ENCODE measurements at places on chromosomes 3 and 15.

GRCh38 chr3:56001991-56002390 lies 466.3 kb downstream of the ERC2 start:
- DNase-seq = no peak

DNA sequence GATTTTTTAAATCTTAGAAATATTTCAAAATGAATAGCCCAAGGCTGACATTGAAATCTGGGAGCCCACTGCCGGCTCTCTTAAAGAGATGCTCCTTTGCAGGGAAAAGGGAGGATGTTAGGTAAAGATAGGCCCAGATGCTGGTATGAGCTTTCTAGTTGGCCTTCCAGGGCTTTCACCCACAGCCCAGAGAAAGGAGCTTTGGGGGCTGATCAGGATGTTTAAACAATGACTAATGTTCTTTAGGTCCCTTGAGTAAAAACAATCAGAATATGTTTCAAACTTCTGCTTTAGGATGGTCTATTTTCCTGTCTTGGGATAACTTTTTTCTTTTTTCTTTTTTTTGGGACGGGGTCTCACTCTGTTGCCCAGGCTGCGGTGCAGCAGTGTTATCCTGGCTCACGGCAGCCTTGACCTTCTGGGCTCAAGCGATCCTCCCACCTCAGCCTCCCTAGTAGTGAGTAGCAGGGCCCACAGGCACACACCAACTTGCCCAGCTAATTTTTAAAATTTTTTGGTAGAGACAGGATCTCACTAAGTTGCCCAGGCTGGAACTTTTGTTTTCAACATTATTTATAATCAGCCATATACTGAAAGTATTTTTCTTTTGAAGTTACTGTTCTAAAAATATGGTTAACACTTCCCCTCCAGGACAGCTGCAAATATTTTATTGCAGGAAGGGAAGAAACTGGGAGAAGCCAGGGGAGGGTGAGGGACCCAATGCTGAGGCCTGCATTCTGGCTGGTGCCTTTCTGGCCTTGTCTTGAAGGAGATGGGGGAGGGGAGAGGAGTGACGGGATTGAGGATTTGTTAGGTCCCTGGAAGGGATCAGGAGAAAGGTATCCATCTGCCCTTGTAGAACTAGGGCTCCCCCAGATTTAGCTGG lies 70.1 kb downstream of the TRAK1 start:
- no peak for DNase-seq

GRCh38 chr3:122299215-122299614 lies 25.8 kb upstream of the CSTA start:
- DNase-seq = no peak

DNA sequence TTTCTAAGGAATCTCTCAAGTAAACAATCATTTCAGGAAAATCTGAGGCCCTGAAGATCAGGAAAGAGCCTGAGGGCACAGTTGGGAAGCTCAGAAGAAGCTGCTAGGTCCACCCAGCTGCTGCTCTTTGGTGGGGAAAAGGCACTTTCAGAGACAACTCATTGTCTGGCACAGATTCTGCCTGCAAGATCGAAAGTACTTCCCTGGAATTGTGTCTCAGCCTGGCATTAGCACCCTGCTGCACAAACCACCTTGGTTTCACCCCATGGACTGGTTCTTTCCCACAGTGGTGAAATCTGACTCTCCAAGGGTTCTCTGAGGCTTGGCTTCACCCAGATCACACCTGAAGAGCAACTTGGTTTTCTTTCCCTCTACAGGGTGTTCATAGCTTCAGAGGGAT lies 18.7 kb downstream of the THRB start:
- no peak for DNase-seq

GRCh38 chr3:144010371-144010770 lies 38.7 kb downstream of the DIPK2A start:
- no peak for DNase-seq

GRCh38 chr15:34773013-34773412 lies 18.2 kb upstream of the GJD2 start:
- no peak for DNase-seq

DNA sequence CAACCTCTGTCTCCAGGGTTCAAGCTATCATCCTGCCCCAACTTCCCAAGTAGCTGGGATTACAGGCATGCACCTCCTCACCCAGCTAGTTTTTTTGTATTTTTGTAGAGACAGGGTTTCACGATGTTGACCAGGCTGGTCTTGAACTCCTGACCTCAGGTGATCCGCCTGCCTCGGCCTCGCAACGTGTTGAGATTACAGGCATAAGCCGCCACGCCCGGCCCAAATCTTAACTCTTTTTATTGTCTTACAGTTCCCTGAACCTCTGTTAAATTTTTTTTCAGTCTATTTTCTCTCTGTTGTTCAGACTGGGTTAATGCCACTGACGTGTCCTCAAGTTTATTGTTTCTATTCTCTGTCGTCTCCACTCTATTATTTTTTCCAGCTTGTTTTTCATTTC lies 115.8 kb upstream of the UBE3A start:
- no peak for DNase-seq

- no peak for DNase-seq
Measured at GRCh38 chr3:28022916-28023315, 218.5 kb upstream of the CMC1 start.

DNA sequence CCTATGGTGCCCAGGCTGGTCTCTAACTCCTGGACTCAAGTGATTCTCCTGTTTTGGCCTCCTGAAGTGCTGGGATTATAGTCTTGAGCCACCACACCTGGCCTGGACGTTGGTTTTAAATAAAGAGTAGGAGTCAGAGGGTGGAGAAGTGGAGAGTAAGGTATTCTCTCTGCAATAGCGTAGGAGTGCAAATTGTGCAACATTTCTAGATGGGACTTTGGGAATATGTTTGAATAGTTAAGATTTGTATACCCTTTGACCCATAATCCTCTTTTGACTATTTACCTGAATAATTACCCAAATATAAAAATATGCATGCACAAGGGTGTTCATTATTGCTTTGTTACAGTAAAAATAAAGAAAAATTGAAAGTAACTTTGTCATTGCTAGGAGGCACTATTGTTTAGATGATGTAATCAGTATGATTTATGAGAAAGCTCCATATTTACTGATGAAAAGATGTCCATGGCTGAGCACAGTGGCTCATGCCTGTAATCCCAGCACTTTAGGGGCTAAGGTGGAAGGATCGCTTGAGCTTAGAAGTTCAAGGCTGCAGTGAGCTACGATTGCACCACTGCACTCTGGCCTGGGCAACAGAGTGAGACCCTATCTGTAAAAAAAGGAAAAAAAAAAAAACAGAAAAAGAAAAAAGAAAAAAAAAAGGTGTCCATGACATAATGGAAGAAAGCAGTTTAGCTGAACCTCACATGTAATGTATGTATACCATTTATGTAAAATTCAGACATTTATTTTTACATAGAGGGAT lies 15.1 kb upstream of the XYLB start:
- DNase-seq = no peak

GRCh38 chr3:176354843-176355242 lies 842.4 kb downstream of the TBL1XR1 start:
- DNase-seq = no peak

GRCh38 chr15:44144992-44145391 lies 50.1 kb downstream of the FRMD5 start:
- DNase-seq = no peak

DNA sequence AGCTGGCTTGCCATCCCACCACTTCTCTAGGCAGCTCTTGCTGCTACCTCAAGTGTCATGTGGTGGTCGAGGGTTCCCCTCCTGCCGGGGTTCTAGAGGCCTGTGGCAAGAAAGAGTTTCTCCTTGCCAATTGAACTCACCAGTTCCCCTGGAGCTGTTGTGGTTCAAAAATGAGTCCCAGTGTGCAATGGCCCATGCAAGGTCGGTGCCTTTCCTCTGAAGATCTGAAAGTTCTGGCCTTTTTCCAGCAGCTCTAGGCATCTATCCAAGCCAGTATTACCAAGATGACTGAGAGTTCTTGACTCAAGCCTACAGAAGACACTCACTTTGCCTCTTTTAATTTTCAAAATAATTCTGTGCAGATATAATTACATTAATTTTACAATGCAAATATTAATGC lies 163.6 kb downstream of the KCNMB2 start:
- DNase-seq = peak; percentile 51

DNA sequence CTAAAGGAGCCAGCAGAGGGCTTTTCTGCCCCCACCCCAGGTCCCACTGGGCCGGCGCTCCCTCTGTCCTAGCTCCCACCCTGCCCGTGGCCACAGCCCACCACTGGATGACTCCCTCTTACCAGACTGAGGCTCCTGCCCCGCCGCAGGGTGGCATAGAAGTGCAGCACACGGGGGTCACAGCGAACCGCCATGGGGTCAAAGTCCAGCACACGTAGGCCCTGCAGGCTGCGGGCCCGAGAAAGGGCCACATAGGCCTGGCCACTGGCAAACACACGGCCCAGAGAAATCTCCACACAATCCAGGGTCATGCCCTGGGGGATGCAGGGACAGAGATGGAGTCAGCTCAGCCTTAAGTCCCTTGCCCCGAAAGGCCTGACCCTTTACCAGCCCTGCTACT lies 9.0 kb downstream of the PIF1 start:
- DNase-seq = no peak

GRCh38 chr15:56028430-56028829 lies 35.0 kb upstream of the NEDD4 start:
- no peak for DNase-seq

DNA sequence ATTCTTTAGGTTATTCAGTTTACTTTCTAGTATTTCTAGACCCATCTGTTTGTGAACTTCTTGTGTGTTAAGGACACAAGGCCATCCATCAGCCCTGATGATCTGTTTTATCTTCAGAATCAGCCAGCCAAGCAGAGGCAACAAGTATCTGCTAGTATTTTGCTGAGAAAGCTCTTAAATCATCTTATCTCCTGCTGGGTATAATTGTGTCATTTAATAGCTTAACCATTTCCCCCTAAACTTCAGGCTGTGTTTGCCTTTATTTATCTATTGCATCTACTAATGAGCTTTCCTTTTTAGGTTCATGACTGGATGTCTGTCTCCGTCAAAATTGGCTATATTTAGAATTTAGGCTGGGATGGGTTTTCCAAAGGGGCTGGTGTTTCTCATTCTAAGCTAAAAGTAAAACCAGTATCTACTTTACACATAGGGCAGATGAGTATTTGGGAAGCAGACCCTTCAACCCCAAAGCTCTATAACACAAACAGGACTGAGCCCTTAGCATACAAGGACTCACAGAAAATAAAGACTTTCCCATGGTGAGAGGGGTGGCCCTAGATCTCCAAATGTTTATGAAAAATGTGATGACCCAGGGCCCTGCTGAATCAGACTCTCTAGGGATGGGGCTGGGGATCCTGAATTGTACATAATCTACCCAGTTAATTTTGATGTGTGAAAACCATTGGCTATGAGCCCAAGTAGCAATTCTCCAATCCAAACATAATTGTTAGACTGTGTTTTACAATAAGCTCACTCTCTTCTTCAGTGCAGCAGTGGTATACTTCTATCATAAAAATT lies 65.3 kb upstream of the PSMD6 start:
- DNase-seq = no peak

DNA sequence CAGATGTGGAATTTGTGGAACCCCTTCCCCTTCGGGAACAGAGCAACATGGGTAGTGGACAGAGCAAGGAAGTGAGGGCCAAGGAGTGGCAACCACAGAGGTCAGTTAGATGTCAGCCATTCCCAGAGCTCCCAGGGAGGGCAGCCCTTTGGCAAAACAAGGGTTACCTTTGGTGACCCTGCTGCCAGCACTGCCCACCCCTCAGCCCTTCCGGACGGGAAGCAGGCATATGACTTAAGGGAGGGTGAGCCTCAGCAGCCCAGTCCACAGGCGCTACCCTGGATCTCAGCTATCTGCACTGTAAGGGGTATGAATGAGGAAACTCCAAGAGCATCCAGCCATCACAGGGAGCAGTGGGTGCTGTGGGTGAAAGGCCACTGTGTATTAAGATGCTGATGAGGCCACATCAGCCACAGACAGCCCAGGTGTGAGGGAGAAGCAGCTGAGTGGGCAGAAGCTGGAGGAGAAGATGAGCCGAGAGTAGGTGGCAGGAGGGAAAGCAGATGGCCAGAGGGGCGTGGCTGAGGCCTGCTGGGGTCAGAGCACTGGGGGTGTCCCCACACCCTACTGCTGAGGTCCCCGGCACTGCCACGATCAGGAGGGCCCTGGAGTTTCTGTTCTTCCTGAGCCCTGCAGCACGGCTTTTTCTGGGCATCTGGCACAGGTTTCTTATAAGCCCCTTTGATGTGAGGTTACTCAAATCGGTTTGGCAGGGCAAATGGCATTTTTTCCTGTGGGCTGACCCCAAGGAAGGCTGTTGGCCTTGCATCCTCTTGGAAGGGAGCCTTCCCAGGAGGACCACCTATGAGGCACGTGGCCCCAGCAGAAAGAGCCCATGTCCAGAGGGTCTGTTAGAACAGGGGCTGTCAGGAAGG lies 6.2 kb downstream of the PLA2G4D start:
- DNase-seq = no peak

DNA sequence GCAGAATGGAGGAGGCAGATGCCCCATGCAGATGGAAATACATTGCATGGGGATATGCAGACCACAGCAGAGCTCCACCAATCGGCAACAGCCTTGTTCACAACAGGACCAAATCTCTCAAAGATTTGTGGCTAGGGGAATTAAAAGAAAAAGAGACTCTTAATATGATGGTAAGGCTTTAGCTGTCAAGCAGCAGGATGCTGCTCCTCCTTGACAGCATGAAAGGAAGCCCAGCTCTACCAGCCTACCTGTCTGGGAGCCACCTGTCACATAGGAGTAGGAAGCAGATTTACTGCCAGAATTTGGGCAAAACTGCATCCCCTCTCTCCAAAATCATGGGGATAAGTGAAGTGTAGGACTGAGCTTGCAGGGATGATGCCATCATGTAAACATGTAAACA lies 769.6 kb upstream of the ARPP21 start:
- DNase-seq = no peak

DNA sequence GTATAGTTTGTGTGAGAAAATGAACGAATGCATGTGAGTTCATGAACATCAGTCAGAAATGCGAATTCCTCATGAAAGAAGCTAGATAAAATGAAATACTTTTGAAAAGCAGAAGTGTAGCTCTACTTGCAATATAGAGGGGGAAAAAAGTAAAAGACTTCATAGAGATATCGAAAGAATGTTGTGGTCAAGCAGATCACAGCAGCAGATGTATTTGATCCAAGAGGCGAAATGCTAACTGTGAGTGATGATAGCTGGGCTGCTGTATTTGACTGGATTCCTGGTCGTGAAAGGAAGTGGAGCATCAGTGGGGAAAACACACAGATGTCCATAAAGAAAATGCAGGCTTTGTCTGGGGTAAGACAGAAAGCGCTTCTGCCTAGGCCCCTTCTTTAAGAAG lies 112.4 kb downstream of the ADAMTSL3 start:
- no peak for DNase-seq
